ENCODE measurements at places on chromosomes 11 and 22.

- H3K36me3 ChIP-seq, result no peaks in the 10 kb centered on the region
- no peak for DNase-seq
Measured at GRCh38 chr11:105923807-105924206, 98.2 kb downstream of the MSANTD4 start.

GRCh38 chr11:72561856-72562255, 112.4 kb downstream of the PDE2A start:
- no peaks in the 10 kb centered on the region for H3K27me3 ChIP-seq
- H3K27ac ChIP-seq, result no peak overlapping the region
- no peak overlapping the region for H3K4me3 ChIP-seq

DNA sequence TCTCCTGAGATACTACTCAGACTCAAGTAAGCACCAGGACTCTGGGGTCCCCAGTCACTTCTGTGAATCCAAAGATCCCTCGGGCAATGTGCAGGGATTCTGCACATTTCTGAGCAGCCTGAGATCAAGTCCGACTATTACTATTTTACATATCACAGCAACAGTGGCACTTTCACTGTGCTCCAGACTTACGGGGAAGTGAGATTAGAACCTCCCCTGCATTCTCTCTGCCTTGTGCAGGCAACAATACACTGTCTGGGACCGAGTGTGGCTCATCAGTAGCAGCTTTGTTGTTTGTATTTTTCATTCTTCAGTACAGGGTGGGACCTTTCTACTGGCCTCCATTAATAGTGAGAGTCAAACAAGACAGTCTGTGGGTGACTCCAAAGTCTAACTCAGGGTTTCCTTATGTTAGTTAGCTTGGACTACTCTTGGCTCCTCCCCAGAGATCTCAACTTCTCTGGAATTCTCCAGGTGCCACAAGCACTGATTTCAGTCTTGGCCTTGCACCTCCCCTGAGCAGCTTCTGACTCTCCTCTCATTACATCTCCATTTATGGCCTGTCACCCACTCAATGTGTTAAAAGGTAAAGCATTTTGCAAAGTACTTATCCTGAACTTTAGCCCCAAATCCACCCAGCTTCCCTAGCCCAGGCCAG, 76.2 kb upstream of the TOP3B start:
- H3K4me3 ChIP-seq, result no peak overlapping the region
- H3K4me1 ChIP-seq, result peaks cover 3% of the 10 kb centered on the region
- no peaks in the 10 kb centered on the region for H3K36me3 ChIP-seq

DNA sequence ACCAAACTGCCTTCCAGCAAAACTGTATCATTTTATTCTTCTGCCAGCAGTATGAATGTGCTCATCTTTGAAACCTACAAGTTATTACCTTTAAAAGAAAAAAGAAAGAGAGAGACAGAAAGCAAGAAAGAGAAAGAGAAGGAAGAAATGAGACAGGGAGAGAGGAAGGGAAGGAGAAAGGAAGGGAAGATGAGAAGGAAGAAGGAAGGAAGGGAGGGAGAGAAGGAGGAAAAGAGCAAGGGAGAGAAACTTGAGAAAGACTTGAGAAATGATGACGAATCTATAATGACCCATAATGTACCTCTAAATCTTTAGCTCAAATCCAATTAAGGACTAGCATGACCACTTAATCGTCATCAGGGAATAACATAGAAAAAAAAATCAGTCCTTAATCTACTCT, 11.4 kb upstream of the JAML start:
- H3K4me3 ChIP-seq, result no peak overlapping the region
- H3K27ac ChIP-seq, result no peak overlapping the region
- H3K4me1 ChIP-seq, result peaks cover 10% of the 10 kb centered on the region
- no peak for DNase-seq
- no peaks in the 10 kb centered on the region for H3K36me3 ChIP-seq

DNA sequence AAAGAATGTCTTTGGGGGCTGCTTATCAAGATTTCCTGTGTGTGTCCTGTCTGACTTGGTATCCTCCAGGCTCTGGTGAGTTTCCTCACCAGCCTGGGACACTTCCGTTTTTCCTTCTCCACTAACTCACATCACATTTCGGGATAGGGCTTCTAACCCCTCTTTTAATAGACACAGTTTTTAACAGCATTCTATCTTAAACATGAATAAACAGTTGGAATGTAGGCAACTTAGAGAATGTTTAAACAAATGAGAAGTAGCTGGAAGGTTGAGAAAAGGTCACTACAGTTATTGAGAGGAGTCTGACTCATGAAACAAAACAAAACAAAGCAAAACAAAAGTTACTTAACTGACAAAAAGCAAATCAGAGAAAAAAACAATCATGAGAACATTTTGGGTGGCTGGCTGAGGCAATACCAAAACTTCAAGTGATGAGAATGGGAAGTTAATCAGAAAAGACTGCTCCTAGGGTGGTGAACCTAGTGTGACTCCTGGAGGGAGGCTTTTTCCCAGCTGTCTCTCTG, 64.7 kb upstream of the CTSC start:
- no peak for DNase-seq
- H3K4me1 ChIP-seq, result no peaks in the 10 kb centered on the region
- no peak overlapping the region for H3K4me3 ChIP-seq
- no peaks in the 10 kb centered on the region for H3K27me3 ChIP-seq
- H3K27ac ChIP-seq, result no peak overlapping the region
- H3K36me3 ChIP-seq, result no peaks in the 10 kb centered on the region

DNA sequence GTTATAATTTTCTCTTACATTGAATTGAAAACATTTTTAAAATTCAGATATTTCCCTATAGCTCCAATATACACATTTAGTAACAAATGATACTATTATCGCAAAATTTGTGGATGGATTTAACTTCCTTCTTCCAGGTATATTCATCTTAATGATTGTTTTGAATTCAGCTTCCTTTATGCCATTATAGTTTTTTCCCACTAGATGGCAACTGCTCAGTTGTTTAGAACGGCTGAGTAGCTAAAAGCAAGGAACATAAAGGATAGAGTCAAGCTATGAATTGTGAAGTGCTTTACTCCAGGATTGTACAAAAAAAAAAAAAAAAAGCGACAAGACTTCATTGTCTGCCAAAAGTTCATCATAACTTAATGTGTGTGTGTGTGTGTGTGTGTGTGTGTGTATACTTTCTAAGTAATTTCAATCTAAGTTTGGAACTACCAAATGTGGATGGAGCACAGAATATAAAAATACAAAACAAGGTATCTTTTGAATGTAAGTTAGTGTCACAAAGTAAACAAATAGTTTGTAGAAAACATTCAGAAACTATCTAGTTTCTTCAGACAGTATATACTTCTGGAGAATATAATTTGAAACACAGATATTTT, 846.4 kb downstream of the DLG2 start:
- no peak for DNase-seq
- H3K4me1 ChIP-seq, result no peaks in the 10 kb centered on the region
- no peak overlapping the region for H3K4me3 ChIP-seq
- H3K36me3 ChIP-seq, result no peaks in the 10 kb centered on the region
- H3K27me3 ChIP-seq, result no peaks in the 10 kb centered on the region

DNA sequence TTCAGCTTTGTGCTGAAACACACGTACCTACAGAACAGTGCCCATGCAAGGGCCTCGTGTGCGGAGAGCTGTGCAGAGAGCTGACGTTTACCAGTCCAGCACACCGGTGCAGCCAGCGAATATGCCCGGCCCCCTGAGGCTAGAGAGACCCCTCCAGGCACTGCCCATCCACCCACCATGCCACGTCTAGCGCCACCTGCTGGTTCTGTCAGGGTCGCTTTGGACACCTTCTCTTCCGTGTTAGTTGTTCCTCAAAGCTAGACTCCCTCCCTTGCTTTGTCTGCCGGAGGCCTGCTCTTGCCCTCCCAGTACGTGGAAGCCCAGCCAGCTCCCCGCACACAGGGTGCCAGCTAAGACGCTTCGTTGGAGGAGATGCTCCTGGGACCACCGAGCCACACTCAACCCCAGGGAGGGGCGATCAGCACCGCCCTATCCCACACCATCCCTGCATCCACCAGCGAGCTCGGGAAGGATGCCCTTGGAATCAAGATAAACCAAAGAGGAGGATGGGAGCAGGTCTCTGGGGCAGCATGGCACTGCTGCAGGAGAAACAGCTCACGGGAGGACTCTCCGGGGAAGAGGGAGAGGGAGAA, 43.4 kb downstream of the CPT1A start:
- H3K27me3 ChIP-seq, result no peaks in the 10 kb centered on the region
- no peaks in the 10 kb centered on the region for H3K4me1 ChIP-seq
- DNase-seq, result peak; percentile 31
- H3K36me3 ChIP-seq, result peaks cover 14% of the 10 kb centered on the region

All from body of pancreas (tissue), 4 donors.